ENCODE measurements at places on chromosomes 3 and 15.

GRCh38 chr3:142993958-142994442 lies 7.4 kb upstream of the U2SURP start:
- peak; percentile 33 for DNase-seq

GRCh38 chr3:106619-107018 lies 89.9 kb upstream of the CHL1 start:
- peak; percentile 38 for DNase-seq

- no peak for DNase-seq
Measured at GRCh38 chr3:143118630-143119008, 952 bp upstream of the CHST2 start.

DNA sequence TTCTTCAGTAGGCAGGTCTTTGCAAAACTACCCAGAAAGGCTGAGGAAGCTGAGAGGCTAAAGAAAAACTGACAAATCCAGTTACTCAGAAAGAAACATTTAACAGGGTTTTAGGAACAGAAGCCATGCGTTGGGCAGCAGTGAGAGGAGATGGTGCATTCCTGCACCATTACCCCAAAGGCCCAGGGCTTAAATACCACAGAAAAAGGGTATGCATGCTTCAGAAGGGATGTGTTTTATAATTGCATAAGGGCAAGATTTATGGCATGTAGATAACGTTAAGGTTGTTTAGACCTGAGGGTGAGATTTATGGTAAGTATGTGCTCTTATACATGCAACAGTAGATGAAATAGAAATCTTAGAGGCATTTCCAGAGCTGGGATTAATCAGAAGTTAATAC lies 10.0 kb downstream of the C3orf52 start:
- no peak for DNase-seq

- DNase-seq = no peak
Measured at GRCh38 chr3:101643861-101644613, 32.9 kb downstream of the ZBTB11 start.
